Activated T-helper 1 cell treated with anti-CD3 and anti-CD28 coated beads, Interleukin-12 subunit alpha, Interleukin-12 subunit beta, Interleukin-2, Interleukin-4 antibody, amounts not matched to agents 30 ng/mL and 10 ng/mL and 1 ng/mL, durations not matched to agents 14 hours and 24 hours and 36 hours (primary cell): ENCODE measurements at places on chromosomes 1 and 21. TPM values are rescaled to one million over a fixed set of nuclear protein-coding genes. Genes with fewer than 3 reads are reported as not detected.
A peak's percentile ranks its signal among the peaks of the same experiment; 100 is the strongest.

The LAMC1 gene
- 0.44 and 0.49 TPM in 2 replicates for total RNA-seq

GRCh38 chr21:42374864-42375499 is 8.6 kb upstream of the TFF1 start:
- no peaks in the 10 kb centered on the region for H3K27me3 ChIP-seq
- H3K4me1 ChIP-seq, result peaks cover 16% of the 10 kb centered on the region
- peak overlapping the region; percentile 67 for H3K27ac ChIP-seq
- DNase-seq, result no peak
- H3K36me3 ChIP-seq, result peaks cover 6% of the 10 kb centered on the region

DNA sequence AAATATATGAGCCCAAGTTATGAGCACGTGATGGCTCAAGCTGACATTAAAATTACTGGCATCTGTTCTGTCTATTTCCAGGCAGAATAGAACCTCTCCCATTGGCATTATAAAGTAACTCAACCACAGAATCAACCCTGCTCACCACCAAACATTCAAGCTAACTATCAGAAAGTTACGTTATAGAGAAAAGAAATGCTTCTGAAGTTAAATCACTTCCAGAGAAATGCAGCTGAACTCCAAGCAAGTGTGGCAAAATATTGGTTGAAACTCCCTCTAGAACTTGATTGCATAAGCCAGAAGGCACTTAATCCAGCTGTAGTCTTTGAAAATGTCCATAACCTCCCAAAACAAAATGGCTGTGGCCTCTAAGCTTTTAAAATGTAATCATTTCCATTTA is 36.2 kb upstream of the UBE2U start:
- H3K27me3 ChIP-seq, result no peaks in the 10 kb centered on the region
- H3K4me1 ChIP-seq, result peaks cover 6% of the 10 kb centered on the region
- no peak for DNase-seq
- H3K36me3 ChIP-seq, result no peaks in the 10 kb centered on the region

GRCh38 chr21:23152130-23152529 is 2153.9 kb downstream of the NCAM2 start:
- DNase-seq, result no peak
- no peaks in the 10 kb centered on the region for H3K27me3 ChIP-seq
- H3K4me3 ChIP-seq, result no peak overlapping the region
- no peak overlapping the region for H3K27ac ChIP-seq

The PTGS2 gene
- 0.67 and 0.71 TPM in 2 replicates for total RNA-seq

- peak within 1 kb of the TSS; percentile 90 for H3K4me3 ChIP-seq
- peak; percentile 29 for DNase-seq
- H3K27ac ChIP-seq, result peak within 1 kb of the TSS; percentile 84
- H3K4me1 ChIP-seq, result peaks cover 28% of the 10 kb centered on the region
- peaks cover 9% of the 10 kb centered on the region for H3K27me3 ChIP-seq
- no peaks in the 10 kb centered on the region for H3K36me3 ChIP-seq
These were observed at the start of gene VAV3 for GRCh38 chr1:107965110-107965991. VAV3 (minus strand) TSS chr1:107965180; CDS start chr1:107964869, 311 bp downstream.

DNA sequence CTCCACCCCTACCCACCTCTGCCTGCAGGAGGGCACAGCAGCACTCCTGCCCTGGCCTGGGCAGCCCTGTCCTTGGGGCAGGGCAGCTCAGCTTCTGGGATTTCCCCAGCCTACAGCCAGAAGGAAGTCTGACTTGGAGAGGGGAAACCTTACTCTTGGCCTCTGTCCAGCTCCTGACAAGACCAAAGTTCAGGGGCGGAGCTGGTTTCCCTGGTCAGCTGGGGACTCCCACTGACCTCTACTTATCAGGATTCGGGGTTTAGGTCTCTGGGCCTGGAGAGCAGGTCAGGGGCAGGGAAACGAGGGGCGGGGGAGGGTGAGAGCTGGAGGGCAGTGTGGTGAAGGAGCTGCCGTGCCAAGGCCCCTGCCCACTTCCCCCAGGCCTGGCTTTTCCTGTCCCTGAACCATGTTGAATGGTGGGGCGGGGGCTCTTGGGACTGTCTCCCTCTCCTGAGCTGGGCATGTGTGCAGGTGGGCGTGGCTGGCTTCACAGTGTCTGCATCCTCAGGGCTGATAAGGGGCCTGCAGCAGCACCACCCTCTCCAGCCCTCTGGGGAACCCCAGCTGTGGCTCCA is 16.8 kb upstream of the ETV3 start:
- no peak overlapping the region for H3K27ac ChIP-seq
- no peak overlapping the region for H3K4me3 ChIP-seq
- H3K36me3 ChIP-seq, result no peaks in the 10 kb centered on the region
- peaks cover 29% of the 10 kb centered on the region for H3K4me1 ChIP-seq
- peaks cover 24% of the 10 kb centered on the region for H3K27me3 ChIP-seq
- DNase-seq, result no peak
